ENCODE measurements at places on chromosomes 5 and 9.

DNA sequence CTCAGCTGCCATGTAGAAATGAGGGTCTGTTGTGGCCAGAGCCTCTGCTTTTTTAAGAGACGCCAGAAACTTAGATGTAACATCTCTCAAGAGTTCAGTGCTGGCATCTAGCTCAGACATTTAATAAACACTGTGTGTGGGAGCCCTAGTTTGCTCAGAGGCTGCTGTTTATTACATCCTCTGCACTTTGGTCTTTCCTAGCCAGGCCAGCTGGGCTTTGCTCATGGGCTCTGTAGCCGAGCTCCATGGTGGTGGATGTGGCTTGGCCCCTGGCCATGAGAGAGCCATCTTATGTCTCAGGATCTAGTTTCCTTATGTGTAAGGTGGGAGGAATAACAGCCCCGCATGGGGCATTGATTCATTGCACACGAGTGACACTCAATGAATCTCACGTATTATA lies 30.0 kb downstream of the ARHGEF37 start:
- DNase-seq = peak; percentile 52

DNA sequence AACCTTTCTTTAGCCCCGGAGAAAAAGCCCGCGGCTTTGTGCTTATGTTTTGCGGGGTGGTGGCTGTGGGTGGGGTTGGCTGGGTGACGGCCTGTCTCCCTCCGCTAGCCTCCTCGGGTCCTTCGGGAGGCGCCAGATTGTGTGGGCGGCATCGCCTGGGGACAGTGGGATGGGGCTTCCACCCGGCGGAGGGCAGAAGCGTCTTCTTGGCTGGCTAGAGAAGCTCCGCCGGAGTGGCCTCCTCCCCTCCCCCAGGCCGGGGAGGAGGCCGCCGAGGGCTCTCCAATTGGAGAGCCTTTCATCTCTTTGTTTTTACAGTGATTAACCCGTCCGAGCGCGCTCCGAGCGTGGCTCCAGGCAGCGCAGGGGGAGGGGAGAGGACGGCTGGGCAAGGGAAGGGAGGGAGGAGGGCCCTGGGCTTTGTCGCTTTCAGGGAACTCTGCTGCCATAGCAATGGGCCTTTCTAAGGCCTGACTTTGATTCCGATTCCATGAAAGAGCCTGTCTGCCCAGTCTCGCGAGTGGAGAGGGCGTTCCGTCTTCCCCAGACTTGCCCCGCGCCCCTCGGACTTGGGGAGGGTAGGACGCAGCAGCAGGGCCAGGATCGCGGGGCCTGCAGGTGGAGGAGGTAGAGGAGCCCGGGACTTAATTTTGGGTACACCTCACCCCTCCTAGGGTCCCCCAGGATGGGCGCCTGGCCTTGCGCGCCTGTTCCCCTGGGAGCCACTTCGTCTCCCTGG lies 36.7 kb upstream of the TIFAB start:
- DNase-seq = peak; percentile 70

GRCh38 chr9:133742849-133743444 lies 4.8 kb upstream of the SARDH start:
- DNase-seq = peak; percentile 71

GRCh38 chr9:125908136-125908535 lies 161.0 kb downstream of the PBX3 start:
- no peak for DNase-seq

- DNase-seq = peak; percentile 71
Observed at GRCh38 chr9:4366591-4367330, 66.9 kb upstream of the GLIS3 start.

- DNase-seq = no peak
Observed at GRCh38 chr5:67002832-67003684, 193.5 kb downstream of the CD180 start.

DNA sequence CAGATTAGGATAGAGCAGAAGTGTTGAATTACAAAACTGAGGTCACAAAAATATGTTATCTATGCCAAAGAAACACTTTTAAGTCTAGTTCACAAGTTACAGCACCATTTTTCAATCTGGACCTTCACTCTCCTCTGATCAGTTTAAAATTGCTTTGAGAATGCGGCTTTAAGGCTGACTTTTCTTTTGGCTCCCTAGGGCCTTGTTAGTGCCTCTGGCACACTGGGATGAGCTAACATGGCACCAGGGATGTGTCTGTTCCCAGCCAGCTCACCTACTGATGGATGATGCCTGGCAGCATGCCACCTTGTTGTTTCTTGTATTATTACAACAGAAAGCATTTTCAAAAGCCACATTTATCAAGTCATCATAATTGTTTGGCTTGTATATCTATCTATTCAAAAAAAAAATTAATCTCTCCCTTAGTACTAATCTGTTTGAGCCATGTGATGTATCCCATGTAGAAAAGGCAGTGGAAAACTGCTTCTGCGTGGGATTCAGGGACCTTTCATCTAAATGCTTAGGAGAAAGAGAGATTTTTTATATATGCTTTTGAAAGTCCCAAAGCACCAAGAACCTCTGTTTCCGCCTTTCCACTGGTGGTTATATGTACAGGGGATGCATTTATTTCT lies 46.6 kb downstream of the ADAMTSL1 start:
- DNase-seq = peak; percentile 12

GRCh38 chr5:178533136-178533535 lies 57.1 kb downstream of the COL23A1 start:
- no peak for DNase-seq

GRCh38 chr5:155081618-155082017 lies 68.1 kb downstream of the KIF4B start:
- no peak for DNase-seq

DNA sequence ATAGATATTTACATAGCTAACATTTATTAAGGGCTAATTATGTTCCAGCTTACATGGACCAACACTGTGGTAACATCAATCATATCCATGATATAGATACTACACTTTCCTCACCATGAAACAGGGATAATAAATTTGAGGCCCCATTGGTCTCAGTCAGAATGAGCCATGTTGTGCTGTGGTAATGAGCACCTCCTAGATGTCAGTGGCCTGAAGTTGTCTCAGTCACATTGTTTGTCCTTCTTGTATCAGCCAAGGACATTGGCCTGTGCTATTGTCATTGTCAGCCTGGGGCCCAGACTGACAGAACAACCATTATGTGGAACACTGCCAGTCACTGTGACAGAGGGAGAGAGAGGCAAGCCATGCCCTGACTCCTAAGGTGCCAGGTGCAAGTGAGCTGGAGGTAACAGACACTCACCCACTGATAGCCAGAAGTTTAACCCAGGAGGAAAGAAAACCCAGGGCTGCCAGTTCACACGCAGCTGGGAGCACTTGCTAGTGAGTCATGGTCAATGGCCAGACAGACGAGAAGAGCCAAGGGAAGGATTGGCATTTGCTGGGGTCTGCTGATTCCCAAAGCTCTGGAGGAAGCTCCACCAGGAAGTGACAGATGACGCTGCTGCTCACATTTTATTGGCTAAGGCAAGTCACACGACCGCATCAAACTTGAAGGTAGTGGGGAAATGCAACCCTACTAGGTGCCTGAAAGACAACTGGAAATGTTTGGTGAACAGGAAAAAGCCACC lies 224.2 kb downstream of the MELK start:
- DNase-seq = no peak

DNA sequence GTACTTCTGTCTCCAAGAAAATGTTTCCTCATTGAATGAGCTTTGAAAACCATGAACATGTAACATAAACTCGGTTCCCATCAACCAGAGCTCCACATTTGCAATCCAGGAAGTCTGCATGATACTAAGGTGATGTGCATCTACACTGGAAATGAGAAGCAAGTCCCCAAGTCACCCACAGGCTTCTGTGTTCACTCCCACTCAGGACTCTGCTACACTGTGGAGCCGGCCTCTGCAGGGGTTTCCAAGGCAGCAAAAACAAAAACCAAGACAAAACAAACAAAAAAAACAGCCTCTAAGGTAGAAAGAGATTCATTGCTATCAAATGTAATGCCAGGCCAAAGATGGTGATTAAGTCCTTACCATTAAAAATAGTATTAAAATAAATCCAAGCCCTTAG lies 593.7 kb downstream of the IRX1 start:
- DNase-seq = no peak

DNA sequence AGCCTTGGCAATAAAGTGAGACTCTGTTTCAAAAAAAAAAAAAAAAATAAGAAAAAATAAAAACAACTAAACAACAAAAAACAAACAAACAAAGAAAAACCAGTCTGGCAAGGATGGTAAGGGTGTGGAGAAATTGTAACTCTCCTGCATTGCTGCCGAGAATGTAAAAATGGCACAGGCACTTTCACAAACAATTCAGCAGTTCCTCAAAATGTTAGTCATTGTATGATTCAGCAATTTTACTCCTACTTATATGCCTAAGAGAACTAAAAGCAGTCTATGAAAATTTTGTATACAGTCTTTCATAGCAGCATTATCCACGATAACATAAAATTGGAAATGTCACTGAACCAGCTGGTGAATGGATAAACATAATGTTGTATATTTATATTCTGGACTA lies 280.4 kb downstream of the CDH9 start:
- DNase-seq = no peak

DNA sequence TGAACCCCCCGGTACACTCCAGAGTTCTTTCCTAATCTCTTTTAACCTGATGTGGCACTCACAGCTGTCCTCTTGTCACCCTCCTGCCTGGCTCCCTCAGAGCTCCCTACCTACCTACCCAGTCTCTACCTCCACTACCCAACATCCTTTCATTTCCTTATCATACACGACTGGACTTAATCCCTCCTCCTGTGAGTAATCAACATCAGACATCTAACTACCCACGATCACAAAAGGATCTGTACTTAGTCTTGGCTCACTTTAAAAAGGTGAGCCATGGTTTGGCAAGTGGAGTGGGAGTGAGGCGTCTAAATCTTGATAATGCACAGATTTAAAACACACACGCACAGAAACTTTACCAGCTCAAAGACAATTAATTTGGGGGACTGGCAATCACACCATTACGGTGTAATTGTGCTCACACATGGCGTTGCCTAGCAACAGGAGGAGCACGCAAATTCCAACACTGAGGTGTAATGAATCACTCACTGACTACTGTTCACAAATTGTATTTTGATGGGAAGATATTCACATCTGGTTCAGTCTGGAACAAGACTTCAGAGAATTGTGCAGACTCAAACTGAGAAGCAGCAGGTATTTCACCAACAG lies 235.9 kb downstream of the EPB41L4A start:
- peak; percentile 39 for DNase-seq

- DNase-seq = no peak
Observed at GRCh38 chr5:142754031-142754430, 16.1 kb upstream of the ARHGAP26 start.

- DNase-seq = no peak
Observed at GRCh38 chr9:95696701-95697100, 178.8 kb upstream of the ERCC6L2 start.

GRCh38 chr5:366541-367357 lies 45.2 kb downstream of the AHRR start:
- DNase-seq = no peak

DNA sequence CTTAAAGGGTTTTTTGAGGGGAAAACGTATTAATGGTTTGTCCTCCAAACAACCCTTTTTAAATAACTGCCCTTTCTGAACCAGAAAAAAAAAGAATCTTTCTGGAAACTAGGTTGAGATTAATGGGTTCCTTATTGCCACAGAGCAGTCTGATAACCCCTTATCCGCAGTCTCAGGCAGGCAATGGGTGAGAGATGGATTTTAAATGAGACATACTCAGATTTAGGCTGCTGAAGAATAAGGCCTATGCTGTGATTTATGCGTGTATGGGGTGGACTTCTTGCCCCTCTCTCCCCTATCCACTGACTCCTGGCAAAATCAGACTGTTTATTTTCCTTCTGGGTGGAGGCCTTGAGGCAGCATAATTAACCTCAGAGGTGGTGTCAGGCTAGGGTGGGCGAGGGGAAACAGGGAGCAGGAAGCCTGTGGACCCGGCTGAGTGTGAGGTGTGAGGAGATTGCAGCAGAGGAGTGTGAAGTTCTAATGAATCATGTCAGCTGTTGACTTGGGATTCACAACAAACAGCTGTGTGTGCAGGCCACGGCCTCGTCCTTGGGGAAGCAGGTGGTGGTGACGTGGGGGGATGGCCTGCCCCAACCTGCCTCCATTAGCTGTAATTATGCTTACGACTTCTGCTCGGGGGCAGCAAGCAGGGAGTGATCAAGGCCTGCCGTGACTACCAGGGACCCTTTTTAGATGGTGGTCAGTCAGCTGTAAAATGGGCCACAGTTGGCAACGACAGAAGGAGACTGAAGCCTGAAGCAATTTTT lies 196.4 kb downstream of the SEMA6A start:
- no peak for DNase-seq

GRCh38 chr9:130227833-130228232 lies 37.7 kb upstream of the HMCN2 start:
- no peak for DNase-seq

- no peak for DNase-seq
Observed at GRCh38 chr5:172689218-172689572, 48.1 kb downstream of the NEURL1B start.

GRCh38 chr9:112048924-112049691 lies 126.0 kb downstream of the SUSD1 start:
- DNase-seq = peak; percentile 65

DNA sequence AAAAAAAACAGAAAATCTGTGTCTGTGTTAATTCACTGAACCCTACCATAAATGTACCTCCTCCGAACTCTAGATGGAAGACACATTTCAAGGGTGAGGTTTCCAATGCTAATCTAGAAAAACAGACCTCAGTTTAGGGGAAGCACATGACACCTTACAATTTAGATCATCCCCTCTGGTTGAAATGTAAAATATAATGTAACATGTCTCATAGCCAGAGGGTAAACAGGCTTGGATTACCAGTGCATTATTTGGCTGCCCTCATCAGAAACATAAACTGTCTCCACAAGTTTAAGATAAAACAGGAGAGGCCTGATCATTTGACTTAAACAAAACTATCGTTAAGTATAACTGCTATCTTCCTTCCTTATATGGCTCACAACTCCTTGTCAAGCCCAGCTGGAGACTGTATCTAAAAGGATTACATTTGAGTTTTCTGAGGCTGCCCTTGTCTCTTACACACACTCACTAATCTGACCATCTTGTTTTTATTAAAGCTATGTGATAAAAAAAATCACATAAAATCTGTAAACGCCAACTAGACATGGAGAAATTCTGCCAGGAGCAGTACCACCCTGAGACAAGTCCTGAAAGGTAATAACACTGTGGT lies 105.7 kb downstream of the LURAP1L start:
- DNase-seq = no peak

DNA sequence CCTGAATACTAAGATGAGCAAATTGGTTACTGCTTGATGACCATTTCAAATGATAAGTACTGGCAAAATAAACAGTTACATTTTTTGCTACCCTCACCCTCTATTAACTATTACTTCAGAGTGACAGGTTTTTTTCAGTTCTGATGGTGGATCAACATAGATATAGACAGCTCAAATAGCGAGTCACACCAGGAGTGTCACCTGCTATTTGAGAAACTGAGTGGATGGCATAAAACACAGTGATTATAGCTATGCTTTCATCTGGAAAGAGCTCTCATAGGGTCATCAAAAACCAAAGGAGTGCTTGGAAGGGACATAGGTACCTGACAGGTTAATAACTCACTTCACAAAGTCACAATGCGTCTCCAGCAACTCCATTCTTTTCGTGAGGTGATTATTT lies 244.5 kb upstream of the C9orf72 start:
- no peak for DNase-seq

- DNase-seq = no peak
Observed at GRCh38 chr9:122339579-122339978, 31.2 kb upstream of the PTGS1 start.

Data from cardiac fibroblast (primary cell).